Mucosa of descending colon (tissue), 3 donors: ENCODE measurements at places on chromosomes 6 and 20. TPM values are rescaled to one million over a fixed set of nuclear protein-coding genes. Genes with fewer than 3 reads are reported as not detected.
A peak's percentile ranks its signal among the peaks of the same experiment; 100 is the strongest.

DNA sequence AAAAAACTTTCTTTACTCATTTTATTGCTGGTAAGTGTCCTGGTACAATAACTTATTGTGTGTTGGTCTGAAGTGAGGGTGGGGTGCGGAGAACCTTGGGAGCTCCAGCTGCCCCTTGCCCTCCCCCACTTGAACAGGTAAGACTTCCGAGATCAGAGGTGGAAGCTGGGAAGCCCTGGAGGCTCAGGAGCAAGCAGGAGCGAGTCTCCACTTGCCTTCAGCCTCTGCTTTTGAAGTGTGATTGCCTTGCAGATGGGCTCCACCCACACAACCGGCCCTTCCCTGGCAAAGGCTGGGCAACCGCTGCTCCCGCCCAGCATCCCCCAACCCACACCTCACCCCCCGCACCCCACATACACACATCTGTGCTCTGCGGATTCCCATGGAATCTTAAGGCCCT is 179.6 kb downstream of the TFAP2C start:
- peak; percentile 47 for DNase-seq

GRCh38 chr20:47482705-47483104 is 19.0 kb upstream of the NCOA3 start:
- no peak for DNase-seq

- no peak for DNase-seq
Measured at GRCh38 chr20:40893610-40894236, 134.9 kb upstream of the TOP1 start.

GRCh38 chr6:40903456-40903855 is 135.6 kb downstream of the UNC5CL start:
- DNase-seq = no peak

DNA sequence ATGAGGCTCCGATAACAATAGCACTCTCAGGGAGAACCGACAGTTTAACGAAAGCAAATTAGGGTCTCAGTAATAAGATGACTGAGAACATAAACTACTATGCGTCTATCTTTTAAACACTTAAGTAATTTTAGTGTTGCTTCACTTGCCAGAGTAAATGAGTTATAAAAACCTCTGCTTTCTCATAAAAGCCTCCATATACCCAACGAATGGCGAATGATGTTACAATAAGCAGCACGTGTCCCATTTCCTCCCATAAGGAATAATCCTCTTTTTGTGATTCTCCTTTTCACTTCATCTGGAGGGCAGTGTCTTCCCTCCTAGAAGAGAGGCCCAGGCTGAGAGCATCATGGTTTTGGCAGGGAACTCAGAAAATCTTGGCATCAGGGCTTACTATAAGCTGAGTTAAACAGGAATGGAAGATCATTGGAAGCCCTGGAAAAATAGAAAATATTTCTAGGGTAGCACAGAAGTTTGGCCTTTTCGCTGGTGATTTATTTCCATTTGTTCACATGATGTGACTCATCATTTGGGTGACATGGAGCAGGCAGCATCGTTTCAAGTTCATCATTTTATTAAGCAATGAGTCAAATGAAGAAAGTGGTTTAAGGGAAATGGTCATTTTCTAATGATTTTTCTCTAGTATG is 255.4 kb downstream of the ATXN1 start:
- DNase-seq = no peak

DNA sequence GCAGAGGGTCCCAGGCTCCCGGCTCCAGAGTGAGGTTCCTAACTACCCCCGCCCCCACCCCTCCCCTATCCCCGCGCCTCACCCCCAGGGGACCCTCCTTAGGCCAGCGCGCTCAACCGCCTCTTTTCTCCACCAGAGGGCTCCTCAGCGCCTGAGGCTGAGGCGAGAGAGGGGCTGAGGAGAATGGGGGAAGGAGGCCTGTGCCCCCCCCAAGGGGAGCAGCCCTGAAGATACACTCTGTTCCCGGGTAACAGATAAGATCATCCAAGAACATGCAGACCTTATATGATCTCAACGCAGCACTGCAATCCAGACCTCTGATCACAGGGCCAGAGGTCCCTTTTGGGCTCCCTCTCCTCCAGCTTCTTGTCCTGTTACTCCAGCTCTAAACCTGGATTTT is 43.3 kb upstream of the MRPS10 start:
- DNase-seq = no peak

DNA sequence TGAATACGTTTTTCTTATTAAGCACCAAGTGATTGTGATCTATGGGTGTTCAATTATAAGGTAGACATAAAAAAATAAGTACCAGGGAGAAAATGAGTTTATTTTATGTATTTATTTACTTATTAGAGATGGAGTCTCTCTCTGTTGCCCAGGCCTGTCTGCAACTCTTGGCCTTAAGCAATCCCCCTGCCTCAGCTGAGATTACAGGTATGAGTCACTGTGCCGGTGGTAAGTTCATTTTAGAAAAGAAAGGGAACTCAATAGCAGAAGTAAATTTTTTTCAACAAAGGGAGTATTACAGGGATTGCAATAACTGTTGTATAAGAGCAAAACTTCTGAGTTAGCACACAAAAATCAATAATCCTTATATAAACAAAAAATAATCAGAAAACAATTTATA is 98.7 kb upstream of the FUT9 start:
- DNase-seq = no peak

DNA sequence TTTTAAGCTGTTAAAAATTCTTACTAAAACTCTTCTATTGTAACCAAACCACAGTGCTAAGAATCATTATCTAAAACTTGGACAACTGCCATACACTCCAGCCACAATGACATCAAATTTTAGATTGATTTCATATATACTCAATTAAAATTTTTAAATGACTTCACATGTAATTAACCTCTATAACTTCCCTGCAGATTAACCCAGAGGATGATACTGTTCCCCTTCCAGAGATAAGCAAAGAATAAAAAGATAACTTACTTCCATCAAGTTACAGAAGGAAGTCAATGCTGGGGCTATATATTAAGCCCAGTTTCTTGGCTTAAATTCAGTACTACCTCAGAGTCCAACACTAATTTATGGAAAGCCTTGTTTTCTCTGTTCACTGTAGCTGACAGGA is 71.3 kb downstream of the ARHGAP18 start:
- no peak for DNase-seq

DNA sequence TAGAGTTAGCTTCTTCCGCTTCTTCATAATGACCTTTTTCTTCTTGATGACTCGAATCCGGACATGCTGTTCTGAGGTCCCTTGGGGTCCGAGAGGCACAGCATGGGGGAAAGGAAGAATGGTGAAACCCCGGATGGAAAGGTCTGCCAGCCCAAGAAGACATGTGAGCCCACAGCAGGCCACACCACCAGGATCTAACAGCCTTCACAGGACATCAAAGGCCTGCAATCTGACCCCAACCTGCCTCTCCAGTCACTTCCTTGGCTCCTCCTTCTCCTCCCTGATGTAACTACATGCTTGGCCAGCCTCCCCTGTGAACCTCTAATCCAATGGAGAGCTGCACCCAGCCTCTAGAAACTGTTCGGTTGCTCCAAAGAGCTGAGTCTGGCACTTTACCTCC is 1.6 kb downstream of the CPXM1 start:
- no peak for DNase-seq

DNA sequence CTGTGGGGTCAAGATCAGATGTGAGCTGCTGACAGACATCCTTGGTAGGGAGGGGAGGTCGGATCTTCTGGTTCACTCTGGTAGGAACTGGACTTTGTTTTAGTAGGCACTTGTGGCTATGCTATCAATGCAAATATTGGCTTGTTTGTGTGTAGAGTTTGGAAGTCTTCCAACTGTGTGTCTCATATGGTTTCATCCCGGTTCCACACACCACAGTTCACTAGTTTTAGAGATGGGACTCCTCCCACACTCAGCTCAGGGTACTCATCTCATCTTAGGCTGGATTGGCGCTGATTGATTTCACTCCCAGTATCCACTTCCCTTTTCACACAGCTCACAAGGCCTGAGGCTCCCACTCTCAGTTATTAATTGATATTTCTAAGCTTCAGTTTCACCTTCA is 161.3 kb downstream of the THBS2 start:
- DNase-seq = no peak

GRCh38 chr6:148926478-148926877 is 179.6 kb downstream of the UST start:
- no peak for DNase-seq

DNA sequence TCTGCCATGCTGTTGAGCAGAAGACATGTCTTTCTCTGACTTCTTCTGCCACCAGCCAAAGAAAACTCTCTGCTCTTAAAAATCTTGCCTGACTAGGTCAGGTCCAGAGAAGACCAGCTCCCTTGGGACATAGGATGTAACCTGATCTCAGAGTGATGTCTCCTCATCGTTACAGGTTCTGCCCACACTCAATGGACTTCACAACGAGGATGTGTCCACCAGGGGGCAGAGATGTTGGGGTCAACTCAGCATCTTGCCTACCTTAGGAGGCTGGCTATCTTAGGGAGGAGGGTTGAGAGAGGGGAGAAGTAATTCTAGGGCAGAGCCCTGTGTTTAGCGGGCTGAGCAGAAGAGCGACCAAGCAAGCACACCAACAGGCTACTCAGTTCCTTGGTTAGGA is 207.6 kb upstream of the CDH4 start:
- no peak for DNase-seq

DNA sequence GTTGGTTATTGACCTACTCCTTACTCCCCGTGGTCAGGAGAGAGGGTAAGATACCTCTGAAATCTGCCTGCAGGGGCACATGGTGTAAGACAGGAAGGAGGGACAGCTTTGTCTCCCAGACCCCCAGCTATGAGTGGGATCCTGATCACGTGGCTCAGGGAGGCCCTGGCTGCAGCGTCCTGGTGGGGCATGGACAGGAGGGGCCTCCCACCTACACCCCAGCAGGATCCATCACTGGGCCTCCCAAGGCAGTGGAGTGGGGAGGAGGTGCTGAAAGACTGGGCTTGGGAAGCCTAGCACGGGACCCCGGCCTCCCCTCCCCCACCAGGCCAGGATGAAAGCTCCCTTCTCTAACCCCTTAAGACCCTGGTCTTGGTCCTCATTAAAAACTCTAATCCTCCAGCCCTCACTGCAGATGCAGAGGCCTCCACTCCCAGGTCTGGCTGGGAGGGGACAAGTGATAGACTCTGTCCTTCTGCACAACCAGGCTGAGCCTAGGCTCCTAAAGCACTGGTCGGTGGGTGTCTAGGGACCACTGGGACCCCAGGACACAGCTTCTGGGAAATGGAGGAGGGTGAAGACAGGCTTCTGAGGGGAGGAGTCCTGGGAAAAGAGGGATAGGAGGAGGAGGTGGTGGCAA is 29.6 kb upstream of the VEGFA start:
- no peak for DNase-seq

DNA sequence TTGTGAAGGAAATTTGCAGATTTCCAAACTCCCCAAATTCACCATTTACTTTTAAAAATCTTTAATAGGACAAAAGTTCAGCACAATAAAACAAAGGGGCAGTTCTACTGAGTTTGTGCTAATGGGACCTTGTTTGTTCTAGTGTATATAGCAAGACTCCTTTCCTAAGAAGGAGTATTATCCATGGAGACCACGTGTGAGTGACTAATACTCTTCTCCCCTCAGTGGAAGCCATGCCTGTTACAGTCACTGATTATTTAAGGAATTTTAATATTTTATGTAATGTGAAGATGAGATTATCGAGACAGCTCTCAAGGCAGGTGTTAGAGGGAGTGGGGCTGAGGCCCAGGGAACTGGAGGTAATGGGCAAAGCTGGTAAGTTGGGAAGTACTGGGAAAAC is 16.4 kb upstream of the QKI start:
- DNase-seq = no peak

DNA sequence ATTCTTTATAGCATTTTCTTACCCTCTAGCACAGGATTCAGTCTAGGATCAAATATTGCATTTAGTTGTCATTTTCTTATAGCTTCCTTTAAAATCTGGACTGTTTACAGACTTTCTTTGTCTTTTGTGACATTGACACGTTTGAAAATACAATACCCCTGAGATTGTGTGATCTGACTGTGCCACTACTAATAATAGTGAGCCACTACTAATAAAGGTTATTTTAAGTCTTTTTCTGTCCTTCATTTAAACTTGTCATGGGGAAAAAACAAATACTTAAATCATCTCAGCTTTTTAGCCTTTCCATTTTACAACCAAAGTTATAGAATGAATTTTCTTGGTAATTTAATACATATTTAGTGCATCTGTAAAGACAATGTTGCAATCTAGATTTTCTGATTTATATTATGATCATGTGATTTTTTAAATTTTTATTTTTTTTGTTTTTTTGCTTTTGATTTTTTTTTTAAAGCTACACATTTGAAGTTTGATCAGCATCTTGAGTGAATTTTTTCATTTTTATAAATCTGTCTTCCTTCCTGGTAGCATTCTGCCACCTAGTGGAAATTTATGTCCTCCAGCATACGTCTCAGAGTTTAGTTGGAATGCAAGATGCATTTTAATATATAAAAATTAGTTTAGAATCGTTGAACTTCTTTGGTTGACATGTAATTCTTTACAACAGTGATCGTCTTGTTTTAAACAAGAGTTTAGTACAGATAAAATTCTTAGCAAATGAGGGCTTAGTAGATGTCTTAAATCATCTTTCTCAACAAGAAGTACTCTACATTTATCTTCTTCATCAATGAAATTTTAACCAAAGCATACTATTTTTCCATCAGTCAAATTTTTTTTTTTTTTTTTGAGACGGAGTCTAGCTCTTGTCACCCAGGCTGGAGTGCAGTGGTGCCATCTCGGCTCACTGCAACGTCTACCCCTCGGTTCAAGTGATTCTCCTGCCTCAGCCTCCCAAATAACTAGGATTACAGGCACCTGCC is 119.4 kb downstream of the NCOA3 start:
- DNase-seq = no peak

VNN1 gene
- 0.82 TPM for total RNA-seq

MLN gene
- not detected for total RNA-seq

UTRN gene
- 88.9 TPM for total RNA-seq

CTAGE9 gene
- not detected for total RNA-seq

CDSN gene
- not detected for total RNA-seq

SRMS gene
- 0.27 TPM for total RNA-seq

RSPH9 gene
- not detected for total RNA-seq

SDC4 gene
- 114 TPM for total RNA-seq

MYLK2 gene
- 0.31 TPM for total RNA-seq

EMILIN3 gene
- 0.23 TPM for total RNA-seq

TMC2 gene
- total RNA-seq = 0.09 TPM

TRIM15 gene
- 51.4 TPM for total RNA-seq

ACTR5 gene
- 6.0 TPM for total RNA-seq

SPAG4 gene
- 5.9 TPM for total RNA-seq
